NK-92 treated with Interleukin-12 subunit alpha and Interleukin-12 subunit beta, amount 100 ng/mL, for 24 hours (cell line): ENCODE measurements at places on chromosomes 13 and 19.

DNA sequence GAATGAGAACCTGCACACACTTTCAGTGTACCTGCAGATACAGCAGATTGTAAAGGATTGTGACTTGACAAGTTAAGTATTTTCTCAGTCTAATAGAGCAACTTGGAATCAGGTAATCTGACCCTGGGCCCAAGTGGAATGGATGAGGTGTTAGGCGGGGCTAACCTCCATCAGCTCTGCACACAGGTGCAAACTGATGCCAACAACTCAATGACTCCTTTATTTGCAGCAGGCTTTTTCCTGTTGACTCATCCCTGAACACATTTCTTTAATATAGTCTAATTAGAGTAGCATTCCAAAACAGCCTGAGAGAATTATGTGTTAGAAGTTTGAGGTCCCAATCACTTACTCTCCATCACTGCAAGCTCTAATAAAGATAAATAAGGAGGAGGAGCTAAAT, 48.8 kb downstream of the TPT1 start:
- no peak for DNase-seq

DNA sequence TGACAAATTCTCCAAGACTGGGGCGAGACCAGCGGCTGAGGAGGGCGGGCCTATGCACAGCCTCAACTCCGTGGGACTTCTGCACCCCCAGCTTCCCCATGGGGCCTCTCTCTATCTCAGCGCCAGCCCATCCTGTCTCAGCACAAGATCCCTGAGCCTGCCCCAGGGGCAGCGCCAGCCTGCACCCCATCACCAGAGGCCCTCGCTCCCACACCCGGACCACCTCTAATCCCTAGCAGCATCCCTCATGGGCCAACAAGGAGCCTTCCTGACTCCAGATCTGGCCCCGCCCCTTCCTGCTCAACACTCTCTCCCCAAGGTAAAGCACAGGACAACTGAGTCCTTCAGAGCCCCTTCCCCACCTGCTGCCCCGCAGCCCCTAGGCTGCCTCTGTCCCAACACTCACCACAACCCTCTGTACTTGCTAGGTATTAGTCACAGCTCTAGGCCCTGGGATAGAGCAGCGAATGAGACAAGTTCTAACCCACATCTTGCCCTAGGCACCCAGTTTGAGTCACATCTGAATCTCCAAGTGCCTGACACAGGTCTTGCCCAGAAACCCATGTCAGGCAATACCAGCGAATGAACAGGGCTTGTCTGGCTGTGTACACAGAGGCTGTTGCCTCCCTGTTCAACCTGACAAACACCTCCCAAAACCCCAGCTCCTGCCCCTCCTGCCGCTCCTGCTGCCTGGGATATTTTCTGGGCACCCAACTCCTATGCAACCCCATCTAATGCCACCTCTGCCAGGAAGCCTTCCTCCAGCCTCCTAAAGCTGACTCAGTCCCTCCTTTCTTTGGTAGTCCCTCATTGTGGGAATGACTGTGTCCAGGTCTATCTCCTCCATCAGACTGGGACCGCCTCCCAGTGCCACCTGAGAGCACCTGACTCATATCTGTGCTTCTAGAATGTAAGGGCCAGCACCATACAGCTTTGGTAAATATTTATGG, 18.6 kb downstream of the GRIK5 start:
- DNase-seq = no peak

GRCh38 chr13:25771641-25772478, 280.0 kb downstream of the SHISA2 start:
- DNase-seq = no peak

GRCh38 chr19:52981329-52981728, 18.6 kb upstream of the ZNF816 start:
- DNase-seq = no peak

- no peak for DNase-seq
Observed at GRCh38 chr13:27004326-27004725, 167.3 kb downstream of the USP12 start.

DNA sequence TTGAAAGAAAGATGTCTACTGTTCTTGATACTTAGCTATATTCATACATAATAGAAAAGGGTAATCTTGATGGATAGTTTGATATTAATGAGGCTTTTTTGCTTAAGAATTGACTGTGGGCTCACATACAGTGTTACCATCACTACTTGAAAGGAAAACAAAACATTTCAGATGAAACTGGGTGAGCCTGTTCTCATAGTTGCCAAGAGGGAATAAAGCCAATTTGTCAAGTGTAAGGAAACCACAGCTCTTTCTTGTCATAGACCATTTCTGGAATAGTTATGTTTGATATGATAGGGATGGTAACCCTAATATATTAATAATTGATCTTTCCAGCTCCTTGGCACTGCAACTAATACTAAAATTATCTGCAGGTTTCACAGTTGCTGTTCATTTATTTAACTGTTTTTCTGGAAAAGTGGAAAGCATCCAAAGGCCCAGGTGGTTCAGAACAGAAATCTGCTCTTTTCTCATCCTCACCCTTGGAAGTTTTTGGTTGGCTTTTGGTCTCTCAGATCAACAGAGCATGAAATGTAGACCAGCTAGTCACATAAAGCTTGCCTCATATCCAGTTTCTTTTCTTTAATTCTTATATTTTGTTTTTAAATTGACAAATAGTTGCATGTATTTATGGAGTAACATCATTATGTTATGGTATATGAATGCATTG, 43.2 kb downstream of the ARHGEF7 start:
- no peak for DNase-seq

- DNase-seq = no peak
Observed at GRCh38 chr19:50601407-50602088, 33.3 kb upstream of the LRRC4B start.

DNA sequence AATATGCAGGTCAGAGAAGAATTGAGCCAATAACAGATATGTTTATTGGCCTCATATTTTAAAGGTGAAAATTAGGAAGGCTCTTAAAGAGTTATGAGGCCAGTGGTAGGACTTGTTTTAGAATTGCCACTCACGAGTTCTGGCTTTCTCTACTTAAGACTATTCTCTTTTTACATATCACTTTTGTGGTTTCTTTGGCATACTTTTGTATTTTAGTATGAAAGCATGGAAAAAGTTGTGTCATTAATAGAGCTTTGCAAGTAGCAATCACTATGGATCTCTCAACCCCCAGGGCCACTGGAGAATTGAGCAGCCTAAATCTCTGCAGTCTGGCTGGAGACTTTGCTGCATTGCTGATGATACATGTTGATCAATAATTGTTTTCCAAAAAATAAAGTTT, 64.6 kb upstream of the SOX21 start:
- no peak for DNase-seq

GRCh38 chr13:110914331-110915056, 375 bp downstream of the ANKRD10 start:
- DNase-seq = peak; percentile 83

GRCh38 chr13:32938907-32939306, 77.3 kb upstream of the KL start:
- no peak for DNase-seq

GRCh38 chr19:53518716-53519115, 19.2 kb upstream of the ZNF331 start:
- no peak for DNase-seq

DNA sequence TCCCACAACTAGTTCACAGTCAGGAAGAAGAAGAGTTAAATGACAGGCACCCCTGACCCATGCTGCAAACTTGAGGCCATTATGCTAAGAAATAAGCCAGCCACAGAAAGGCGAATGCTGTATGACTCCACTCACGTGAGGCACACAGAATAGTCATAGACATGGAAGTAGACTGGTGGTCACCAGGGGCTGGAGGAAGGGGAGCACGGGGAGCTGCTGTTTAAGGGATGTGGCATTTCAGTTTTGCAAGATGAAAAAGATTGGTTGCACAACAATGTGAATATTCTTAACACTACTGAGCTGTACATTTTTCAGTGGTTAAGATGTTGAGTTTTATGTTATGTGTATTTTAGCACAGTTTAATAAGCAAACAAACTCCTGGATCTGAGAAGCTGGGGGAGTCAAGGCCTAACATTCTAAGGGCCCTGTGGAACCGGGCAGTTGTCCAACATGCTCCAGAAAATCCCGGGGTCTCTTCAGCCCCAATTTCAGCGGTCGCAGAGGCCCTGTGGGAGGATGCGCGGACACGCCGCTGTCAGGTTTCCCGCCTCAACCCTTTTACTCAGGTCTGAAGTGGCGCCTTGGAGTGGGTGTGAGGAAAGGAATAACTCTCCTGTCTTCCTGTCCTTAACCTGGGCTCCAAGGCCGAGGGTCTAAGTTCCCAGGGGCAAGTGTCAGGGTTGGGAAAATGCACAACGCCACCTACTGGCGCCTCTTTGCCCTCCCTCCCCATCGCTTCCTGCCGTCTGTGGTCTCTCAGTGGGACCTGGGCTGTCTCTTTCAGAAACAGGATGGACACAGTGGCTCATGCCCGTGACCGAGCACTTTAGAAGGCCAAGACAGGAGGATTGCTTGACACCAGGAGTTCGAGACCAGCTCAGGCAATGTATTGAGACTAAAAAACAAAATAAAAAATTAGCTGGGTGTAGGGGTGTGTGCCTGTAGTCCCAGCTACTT, 4.4 kb upstream of the TMEM272 start:
- DNase-seq = peak; percentile 39

- peak; percentile 35 for DNase-seq
Observed at GRCh38 chr19:10461047-10461949, 41.0 kb downstream of the PDE4A start.

DNA sequence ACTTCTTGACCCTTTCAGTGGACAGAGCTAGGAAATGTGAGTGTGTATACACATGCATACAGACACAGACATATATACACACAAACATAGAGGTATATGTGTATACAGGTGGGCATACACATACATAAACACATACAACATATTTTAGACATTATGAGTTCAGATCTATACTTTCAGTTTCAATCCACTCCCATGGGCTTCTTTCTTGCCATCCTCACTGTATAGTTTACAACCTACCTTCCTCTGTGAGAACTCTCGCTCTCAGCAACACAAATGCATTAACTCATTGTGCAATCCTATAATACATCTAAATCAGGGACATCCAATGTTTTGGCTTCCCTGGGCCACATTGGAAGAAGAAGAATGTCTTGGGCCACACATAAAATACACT, 21.2 kb upstream of the SCEL start:
- DNase-seq = no peak

- DNase-seq = no peak
Observed at GRCh38 chr19:51142119-51142518, at the start of gene SIGLEC7. TSS of gene SIGLEC7 (plus strand) at chr19:51142301. CDS start at chr19:51142370, 69 bp downstream.

DNA sequence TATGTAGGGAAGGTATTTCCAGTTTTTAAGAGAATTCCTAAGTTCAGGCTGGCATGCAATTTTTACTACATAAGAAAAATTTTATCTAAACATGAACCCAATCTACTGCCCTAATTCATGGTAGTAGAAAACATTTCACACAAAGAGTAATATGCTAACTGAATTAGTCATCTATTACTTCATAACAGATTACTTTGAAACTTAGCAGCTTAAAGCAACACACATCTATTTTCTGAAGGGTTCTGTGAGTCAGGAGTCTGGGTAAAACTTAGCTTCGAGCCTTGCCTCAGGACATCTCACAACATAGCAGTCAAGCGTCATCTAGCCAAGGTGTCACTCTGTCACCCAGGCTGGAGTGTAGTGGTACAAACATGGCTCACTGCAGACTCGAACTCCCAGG, 537.5 kb downstream of the DCT start:
- no peak for DNase-seq

GRCh38 chr19:18773682-18774081, 17.4 kb downstream of the COMP start:
- DNase-seq = no peak

GRCh38 chr19:9885077-9885552, 50.0 kb downstream of the PIN1 start:
- DNase-seq = no peak

DNA sequence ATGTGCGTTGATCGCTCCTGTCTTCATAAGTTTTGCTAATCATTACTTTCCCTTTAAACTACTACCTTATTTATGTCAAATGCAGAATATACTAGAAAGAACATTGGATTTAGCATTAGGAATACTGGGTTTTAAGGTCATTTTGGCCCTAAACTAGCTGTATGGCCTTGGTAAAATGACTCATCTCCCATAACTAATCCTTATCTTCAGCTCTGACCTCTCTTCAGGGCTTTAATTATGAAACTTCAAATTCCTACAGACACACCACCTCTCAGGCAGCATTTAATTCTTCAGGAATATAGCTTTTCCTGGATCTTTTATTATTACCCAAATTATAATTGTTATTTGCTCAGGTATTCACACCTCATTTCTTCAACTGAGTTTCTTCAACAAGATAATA, 121.2 kb downstream of the STARD13 start:
- no peak for DNase-seq

DNA sequence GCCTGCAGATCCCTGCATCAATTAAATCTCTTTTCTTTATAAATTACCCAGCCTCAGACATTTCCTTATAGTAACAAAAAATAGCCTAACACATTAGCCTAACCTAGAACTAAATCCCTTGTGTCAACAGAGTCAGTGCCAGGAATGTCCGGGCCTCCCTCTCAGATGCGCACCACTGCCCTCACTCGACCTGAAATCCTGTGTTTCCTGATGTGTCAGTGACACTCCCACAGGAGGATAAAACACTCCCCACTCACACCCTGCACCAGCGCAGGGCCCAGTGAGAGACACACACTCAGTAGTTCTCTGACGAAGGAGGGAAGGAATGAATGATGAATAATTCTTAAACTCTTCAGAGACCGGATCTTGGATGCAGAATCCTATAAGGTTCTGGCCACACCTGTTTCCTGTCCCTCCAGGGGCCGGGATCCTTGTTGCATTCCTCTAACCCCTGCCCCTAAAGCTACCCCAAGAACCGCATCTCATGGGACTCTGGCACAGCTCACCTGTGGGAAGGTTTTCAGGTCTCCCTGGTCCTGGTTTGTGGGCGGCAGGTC, 3.1 kb downstream of the CEACAM3 start:
- no peak for DNase-seq

GRCh38 chr19:20273376-20273775, 106.4 kb downstream of the ZNF486 start:
- DNase-seq = no peak

DNA sequence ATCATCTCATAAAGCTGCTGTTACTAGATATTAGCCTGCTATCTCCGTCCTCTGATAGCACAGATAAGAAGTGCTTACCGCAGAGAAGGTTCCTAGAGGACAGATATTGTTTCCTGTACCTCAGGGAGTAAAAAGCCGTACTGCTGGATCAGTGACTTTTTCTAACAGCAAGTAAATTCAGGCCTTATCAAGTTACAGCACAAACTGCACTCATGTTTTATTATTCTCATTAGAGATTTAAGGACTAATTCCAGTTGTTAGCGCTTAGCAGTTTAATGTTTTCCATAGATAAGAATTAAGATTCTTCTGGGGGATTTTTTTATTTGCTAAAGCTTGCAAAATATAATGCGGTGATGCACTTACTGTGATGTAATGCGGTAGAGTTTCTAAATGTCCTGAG, 119.0 kb upstream of the OBI1 start:
- DNase-seq = no peak

DNA sequence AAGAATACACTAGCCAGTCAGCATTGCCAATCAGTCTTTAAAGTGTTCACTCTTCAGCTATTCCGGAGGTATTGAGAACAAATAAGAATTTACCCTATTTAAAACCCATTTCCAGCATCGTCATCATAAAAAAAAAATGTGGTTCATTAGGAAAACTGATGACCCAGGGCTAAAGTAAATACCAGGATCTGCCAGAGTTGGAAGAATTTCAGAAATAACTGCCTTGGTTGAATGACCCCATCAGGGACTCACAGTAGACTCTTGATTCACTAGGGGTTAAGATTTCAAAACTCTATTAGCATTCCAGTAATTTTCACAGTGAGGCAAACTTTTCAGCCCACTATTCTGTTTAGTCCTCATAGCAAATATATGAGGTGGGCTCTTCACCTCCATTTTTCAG, 377.0 kb downstream of the ITGBL1 start:
- no peak for DNase-seq

- DNase-seq = no peak
Observed at GRCh38 chr19:2039959-2040646, 10.9 kb downstream of the MKNK2 start.
